ENCODE measurements at places on chromosomes 7 and 10.

GRCh38 chr7:14717169-14717568, 185.4 kb downstream of the DGKB start:
- DNase-seq: no peak

DNA sequence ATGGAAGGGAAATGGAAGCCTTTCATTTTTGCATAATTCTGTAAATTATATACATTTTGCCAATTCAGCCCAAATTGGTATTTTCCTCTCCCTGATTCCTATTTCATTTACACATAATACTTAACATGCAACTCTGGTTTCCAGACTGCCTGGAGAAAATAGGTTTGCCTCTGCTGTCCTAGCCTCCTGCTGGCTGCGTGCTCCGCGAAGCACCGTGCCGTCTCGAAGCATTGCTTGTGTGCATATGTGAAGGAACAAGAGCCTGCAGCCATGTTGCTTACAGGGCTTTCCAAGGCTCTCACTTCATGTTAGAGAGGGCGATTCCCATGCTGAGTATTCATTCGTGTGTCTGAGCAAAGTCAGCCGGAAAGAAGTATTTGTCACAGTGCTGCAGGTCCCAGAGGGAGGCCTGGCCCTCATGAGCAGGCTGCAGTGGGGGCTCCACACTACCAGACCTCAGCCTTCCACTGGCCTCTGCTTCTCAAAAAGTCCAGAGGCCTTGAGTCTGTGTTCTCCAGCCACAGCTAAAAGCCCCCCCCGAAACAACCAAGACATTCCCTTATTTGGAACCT, 66.5 kb downstream of the CLRN3 start:
- no peak for DNase-seq

GRCh38 chr10:97883092-97883485, 33.4 kb downstream of the GOLGA7B start:
- no peak for DNase-seq

DNA sequence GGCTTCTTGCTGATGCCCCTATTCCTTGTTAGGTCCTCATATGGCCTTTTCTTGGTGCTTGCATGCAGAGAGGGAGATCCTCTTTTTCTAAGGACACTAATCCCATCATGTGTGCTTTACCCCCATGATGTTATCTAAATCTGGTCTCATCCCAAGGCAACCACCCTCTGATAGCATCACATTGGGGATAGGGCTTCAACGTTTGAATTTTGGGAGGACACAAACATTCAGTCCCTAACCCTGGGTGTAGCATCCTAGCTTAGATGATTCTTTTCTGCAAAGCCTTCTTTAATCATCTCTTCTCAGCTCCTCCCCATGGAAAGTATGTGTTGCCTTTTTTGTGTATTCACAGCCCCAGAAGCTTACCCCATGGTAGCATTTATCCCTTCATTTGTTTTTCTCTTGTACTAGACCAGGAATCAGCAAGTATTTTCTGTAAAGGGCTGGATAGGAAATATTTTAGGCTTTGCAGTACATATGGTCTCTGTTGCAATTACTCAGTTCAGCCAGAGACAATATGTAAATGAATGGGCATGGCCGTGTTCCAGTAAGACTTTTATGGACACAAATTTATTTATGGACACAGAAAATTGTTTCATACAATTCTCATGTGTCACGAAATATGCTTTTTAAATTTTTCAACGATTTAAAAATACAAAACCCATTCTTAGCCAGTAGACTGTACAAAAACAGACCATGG, 101.5 kb upstream of the CSTF2T start:
- DNase-seq: no peak

- no peak for DNase-seq
Observed at GRCh38 chr10:34150103-34150502, 665.0 kb downstream of the PARD3 start.

DNA sequence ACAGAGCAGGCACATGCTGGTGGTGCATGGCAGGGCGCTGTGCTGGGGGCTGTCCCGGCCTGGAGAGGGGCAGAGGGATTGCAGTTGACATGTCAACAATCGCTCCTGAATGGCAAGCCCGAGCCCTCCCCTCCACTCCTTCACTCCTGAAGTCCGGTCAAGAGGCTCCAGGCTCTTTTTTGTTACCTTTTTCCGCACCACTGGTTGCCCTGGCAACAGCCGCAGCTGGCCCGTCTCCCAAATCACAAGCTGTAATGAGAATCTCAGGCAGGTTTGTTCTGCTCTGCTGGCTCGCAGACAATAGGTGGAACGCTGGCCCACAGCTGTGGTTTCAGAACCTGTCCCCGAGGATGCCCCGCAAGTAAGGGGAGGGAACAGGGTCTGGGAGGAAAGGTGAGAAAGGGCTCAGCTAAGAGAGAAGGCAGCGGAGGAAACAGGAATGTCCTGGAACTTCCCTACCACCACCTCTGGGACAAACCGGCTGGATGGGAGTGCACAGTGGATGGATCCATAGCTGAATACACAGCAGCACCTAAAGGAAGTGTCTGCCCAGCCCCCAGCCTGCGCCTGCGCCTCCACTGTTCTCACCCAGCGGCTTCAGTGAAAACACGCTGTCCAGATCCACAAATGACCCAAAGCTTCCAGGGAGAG, 58.9 kb downstream of the CALML3 start:
- DNase-seq: no peak

GRCh38 chr7:100897772-100898454, 2.2 kb upstream of the ACHE start:
- no peak for DNase-seq

Data from stimulated activated CD4-positive, alpha-beta T cell treated with anti-CD3 and anti-CD28 coated beads, TNF-alpha, amount 100 ng/mL, for 4 hours (primary cell).